Tibial nerve (tissue), 4 donors: ENCODE measurements at places on chromosomes 7 and 10. TPM values are rescaled to one million over a fixed set of nuclear protein-coding genes. Genes with fewer than 3 reads are reported as not detected.

Gene FXYD4
- not detected for total RNA-seq

Gene R3HCC1L
- 15.1 TPM for total RNA-seq

Gene SAP25
- total RNA-seq = 3.1 TPM

Gene IRF5
- total RNA-seq = 7.8 TPM

Gene PRF1
- total RNA-seq = 0.87 TPM

Gene FRMD4A
- 60.1 TPM for total RNA-seq

Gene EBLN1
- total RNA-seq = not detected

Gene CPEB3
- 8.7 TPM for total RNA-seq

Gene EIF4H
- total RNA-seq = 184 TPM

Gene PDZD7
- total RNA-seq = 2.4 TPM

Gene ASB15
- not detected for total RNA-seq

Gene HDAC9
- 48.4 TPM for total RNA-seq

Gene HECW1
- total RNA-seq = 10.9 TPM

Gene NXPH1
- not detected for total RNA-seq

Gene CCL24
- not detected for total RNA-seq

Gene AEBP1
- total RNA-seq = 142 TPM

- no peak overlapping the region for H3K4me3 ChIP-seq
- H3K27me3 ChIP-seq = no peaks in the 10 kb centered on the region
These were observed 60.4 kb upstream of the INSIG1 start for GRCh38 chr7:155237297-155237696.

GRCh38 chr7:40008223-40008815 lies 58.3 kb downstream of the CDK13 start:
- no peak overlapping the region for H3K27ac ChIP-seq
- no peak for DNase-seq
- H3K36me3 ChIP-seq = peaks cover 23% of the 10 kb centered on the region
- H3K4me3 ChIP-seq = no peak overlapping the region
- no peaks in the 10 kb centered on the region for H3K4me1 ChIP-seq
- no peaks in the 10 kb centered on the region for H3K27me3 ChIP-seq

DNA sequence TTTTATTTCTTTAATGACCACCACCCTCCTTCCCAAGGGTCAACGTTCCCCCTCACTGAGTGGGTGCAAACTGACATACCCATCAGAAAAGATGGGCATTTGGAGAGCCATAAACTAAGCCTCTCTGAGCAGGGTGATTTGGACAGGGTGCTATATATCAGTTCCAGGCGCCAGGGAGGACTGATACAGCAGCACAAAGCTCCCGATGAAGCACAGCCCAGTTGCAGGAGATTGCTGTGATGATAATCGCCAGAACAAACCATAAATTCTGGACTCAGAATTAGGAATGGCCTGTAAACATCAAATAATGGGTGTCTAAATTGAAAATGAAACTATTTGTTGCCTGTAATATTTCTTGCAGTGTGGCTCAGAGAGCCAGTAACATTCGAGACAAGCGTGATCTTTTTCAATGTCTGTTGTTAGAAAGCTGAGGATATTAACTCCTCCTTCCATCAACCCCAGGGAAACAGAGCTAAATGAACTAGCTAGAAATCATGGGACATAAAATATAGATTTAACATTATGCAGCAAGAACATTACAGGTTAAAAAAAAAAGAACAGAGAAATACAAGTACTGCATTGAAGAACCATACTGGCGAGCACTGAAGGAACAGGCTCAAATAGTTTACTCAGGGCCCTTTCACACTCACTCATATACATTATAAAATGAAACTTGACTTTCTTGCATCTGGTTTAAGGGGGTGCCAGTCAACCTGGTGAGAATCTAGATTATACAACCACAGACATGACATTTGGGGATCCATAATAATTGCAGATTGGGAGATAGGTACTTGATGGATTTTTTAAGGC lies 137.5 kb upstream of the LRRTM3 start:
- no peaks in the 10 kb centered on the region for H3K4me1 ChIP-seq
- DNase-seq = no peak
- H3K27me3 ChIP-seq = no peaks in the 10 kb centered on the region
- H3K4me3 ChIP-seq = no peak overlapping the region
- H3K36me3 ChIP-seq = no peaks in the 10 kb centered on the region
- no peak overlapping the region for H3K27ac ChIP-seq

GRCh38 chr10:36725581-36726520 lies 399.5 kb upstream of the ANKRD30A start:
- H3K36me3 ChIP-seq = no peaks in the 10 kb centered on the region
- no peak overlapping the region for H3K27ac ChIP-seq
- no peaks in the 10 kb centered on the region for H3K27me3 ChIP-seq
- no peaks in the 10 kb centered on the region for H3K4me1 ChIP-seq
- no peak for DNase-seq

GRCh38 chr10:89384474-89385340 lies 6.9 kb downstream of the IFIT1B start:
- H3K4me1 ChIP-seq = peaks cover 7% of the 10 kb centered on the region
- no peak overlapping the region for H3K27ac ChIP-seq
- no peak overlapping the region for H3K4me3 ChIP-seq
- no peaks in the 10 kb centered on the region for H3K36me3 ChIP-seq

- H3K27me3 ChIP-seq = no peaks in the 10 kb centered on the region
- peak overlapping the region; percentile 98 for H3K27ac ChIP-seq
- H3K4me3 ChIP-seq = no peak overlapping the region
- DNase-seq = peak; percentile 80
These were observed 20.0 kb upstream of the CRYGN start for GRCh38 chr7:151459726-151460473.

- H3K36me3 ChIP-seq = peaks cover 2% of the 10 kb centered on the region
- H3K4me1 ChIP-seq = peaks cover 31% of the 10 kb centered on the region
- no peak for DNase-seq
- H3K27me3 ChIP-seq = no peaks in the 10 kb centered on the region
These were observed 36.5 kb upstream of the AP5Z1 start for GRCh38 chr7:4738711-4739527.

DNA sequence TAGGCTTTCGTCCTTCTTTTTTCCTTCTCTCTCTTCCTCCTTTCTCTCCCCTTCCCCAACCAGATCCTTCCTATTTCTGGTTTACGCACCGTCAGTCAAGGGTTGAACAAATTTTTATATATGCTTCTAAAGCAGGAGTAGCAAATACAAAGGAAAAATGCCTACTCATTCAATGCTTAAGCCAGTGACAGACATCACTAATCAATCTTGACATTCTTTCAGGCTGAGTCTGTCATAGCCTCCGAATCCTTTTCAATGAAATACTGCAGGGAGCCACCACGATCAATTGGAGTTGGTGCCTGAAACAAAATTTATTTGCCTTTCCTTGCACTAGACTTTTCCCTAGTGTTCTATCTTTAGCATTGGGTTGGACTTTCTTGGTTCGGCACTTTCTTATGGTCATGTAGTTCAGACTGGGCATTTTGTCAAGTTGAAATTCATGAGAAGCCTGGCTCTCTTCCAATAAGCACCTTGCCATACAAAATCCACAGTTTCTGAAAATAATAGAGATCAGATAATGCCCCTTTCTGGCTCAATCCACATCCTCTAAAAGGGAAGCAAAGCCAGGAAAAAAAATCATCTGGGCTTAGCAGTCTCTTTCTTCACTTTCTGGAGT lies 239.5 kb upstream of the PLXNA4 start:
- no peaks in the 10 kb centered on the region for H3K4me1 ChIP-seq
- H3K4me3 ChIP-seq = no peak overlapping the region
- no peaks in the 10 kb centered on the region for H3K27me3 ChIP-seq
- no peak for DNase-seq
- H3K36me3 ChIP-seq = no peaks in the 10 kb centered on the region
- no peak overlapping the region for H3K27ac ChIP-seq

- H3K4me3 ChIP-seq = no peak overlapping the region
- no peaks in the 10 kb centered on the region for H3K36me3 ChIP-seq
- no peak overlapping the region for H3K27ac ChIP-seq
- no peaks in the 10 kb centered on the region for H3K4me1 ChIP-seq
These were observed 540.2 kb downstream of the NXPH1 start for GRCh38 chr7:8973601-8974000.

- H3K27ac ChIP-seq = no peak overlapping the region
- H3K27me3 ChIP-seq = no peaks in the 10 kb centered on the region
- no peaks in the 10 kb centered on the region for H3K36me3 ChIP-seq
- H3K4me3 ChIP-seq = no peak overlapping the region
These were observed 42.1 kb downstream of the TMEM178B start for GRCh38 chr7:141115965-141116364.

DNA sequence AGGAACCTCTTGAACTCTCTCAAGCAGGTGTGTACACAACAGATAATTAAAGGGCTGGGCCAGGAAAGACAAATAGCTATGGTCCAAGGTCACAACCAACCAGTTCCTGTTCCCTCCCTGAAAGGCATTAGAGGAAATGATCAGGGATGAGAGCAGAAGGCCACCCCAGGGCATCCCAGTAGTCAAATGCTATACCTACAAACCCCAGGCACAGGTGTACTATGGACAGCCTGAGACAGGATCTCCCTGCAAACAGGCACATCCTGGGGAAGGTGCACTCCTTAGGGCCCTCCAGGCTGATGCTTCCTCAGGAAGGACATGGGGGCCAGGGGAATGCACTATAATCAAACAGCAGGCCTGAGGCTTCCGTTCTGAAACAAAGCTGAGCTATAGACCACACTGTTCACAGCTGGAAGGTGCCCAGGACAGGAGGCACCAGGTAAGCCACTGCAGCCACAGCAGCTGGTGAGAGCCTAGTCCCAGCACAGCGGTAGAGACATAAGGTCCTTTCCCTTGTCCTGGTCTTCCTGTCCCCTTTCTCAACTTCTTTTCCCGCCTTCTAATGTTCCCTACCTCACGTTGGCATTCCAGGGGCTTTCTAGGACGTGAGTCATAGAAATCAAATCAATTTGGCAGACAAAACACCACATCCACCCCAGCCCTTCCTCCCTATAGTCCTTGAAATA lies 13.3 kb downstream of the PARP12 start:
- H3K27me3 ChIP-seq = no peaks in the 10 kb centered on the region
- peaks cover 64% of the 10 kb centered on the region for H3K36me3 ChIP-seq

DNA sequence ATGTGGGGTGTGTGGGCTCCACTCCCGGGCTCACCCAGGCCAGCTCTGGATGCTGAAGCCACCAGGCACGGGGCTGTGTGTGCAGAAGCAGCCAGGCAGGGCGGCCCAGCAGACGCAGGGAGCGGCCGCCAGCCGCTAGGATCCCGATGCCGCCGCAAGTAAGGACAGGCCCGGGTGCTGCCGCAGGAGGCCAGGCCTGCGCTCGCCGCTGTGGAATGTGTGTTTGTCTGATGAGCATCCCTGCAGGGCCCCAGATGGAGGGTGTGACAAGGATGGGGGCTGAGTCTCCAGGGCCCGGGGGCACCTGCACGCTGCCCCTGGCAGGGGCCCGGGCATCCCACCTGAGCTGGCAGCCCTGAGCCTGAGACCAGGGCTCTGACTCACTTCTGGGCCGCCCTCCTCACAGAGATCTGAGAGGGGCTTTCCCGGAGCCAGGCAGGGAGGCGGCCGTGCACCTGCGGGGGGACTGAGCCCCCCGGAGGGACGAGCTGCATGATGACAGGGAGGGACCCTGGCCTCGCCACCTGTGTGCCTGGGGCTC lies 101.5 kb downstream of the FOXL3 start:
- H3K4me3 ChIP-seq = no peak overlapping the region
- no peak overlapping the region for H3K27ac ChIP-seq
- H3K27me3 ChIP-seq = no peaks in the 10 kb centered on the region

GRCh38 chr7:34445653-34446052 lies 212.4 kb upstream of the NPSR1 start:
- no peak overlapping the region for H3K4me3 ChIP-seq
- no peaks in the 10 kb centered on the region for H3K4me1 ChIP-seq
- no peak overlapping the region for H3K27ac ChIP-seq
- H3K27me3 ChIP-seq = no peaks in the 10 kb centered on the region
- no peak for DNase-seq

DNA sequence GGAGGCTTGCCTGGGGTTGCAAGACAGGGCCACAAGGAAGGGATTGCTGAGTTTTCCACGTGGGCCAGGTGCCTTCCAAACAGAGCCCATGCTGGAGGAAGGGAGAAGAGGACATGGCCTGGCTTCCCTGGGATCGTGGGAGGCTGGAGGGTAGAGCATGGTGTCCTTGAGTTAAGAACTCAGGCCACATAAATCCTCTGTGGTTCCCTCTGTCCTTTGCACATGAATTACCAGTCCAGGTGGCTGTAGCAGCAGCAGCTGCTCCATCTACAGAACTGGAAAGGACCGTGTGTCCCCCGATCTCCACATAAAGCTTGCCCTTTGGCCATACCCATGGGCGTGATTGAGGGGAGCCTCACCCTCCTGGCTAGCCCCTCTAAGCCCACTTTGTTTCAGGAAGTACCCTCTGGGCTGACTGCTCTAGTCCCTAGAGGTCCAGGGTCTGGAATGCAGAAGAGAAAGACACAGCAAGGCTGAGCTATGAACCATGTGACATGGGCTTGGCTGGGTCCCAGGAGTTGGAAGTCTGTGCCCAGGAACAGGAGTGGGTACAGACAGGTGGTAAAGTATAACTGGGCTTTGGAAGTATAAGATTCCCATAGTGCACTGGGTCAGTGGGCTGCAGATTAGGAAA lies 84.9 kb downstream of the C10orf105 start:
- H3K4me3 ChIP-seq = no peak overlapping the region
- H3K4me1 ChIP-seq = no peaks in the 10 kb centered on the region
- no peak for DNase-seq

GRCh38 chr7:105602325-105603305 lies 21.3 kb upstream of the EFCAB10 start:
- H3K4me1 ChIP-seq = no peaks in the 10 kb centered on the region
- no peak overlapping the region for H3K27ac ChIP-seq
- H3K36me3 ChIP-seq = no peaks in the 10 kb centered on the region
- DNase-seq = no peak
- H3K27me3 ChIP-seq = no peaks in the 10 kb centered on the region

GRCh38 chr10:61974601-61975390 lies 73.3 kb downstream of the ARID5B start:
- H3K27me3 ChIP-seq = no peaks in the 10 kb centered on the region
- peaks cover 38% of the 10 kb centered on the region for H3K4me1 ChIP-seq
- H3K4me3 ChIP-seq = no peak overlapping the region
- peak; percentile 69 for DNase-seq
- no peaks in the 10 kb centered on the region for H3K36me3 ChIP-seq

- peak; percentile 39 for DNase-seq
- peaks cover 11% of the 10 kb centered on the region for H3K4me1 ChIP-seq
- peak overlapping the region; percentile 11 for H3K27ac ChIP-seq
- H3K36me3 ChIP-seq = peaks cover 11% of the 10 kb centered on the region
These were observed 38.8 kb downstream of the PSAP start for GRCh38 chr10:71812016-71812912.

DNA sequence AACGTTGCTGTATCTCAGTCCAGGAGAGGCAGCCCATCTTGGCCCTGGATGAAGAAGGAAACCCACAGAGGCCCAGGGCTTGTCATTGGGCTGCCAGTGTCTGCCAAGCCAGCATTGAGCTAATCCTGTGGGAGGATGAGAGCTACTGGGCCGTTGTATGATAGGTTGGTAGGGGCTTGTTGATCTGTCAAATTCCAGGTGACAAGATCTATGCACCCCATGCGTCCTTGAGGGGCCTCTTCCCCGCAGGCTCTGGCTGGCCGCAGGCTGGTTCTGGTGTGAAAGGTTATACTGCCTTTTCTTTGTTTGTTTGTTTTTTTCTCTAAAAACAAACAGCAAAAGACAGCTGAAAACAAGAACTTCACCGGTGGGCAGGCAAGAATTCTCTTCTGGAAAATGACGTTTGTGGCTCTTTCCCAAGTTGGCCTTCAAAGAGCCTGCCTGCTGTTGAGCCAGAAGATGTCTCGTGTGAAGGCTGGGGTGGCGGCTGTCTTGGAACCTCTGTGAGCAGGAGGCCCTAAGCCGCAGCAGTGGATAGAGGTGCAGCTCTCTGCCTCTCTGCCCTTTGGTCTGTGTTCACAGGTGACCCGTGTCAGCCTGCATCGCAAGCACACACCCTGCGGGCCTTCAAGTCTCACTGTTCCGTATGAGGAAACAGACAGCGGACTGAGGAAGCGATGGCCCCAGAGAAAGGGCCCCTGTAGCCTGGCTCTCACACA lies 23.3 kb downstream of the CYP17A1 start:
- peak overlapping the region; percentile 98 for H3K27ac ChIP-seq
- H3K27me3 ChIP-seq = no peaks in the 10 kb centered on the region
- peaks cover 46% of the 10 kb centered on the region for H3K36me3 ChIP-seq
- H3K4me3 ChIP-seq = no peak overlapping the region
